MCF 10A (cell line): ENCODE measurements at places on chromosomes 12 and 14. TPM values are rescaled to one million over a fixed set of nuclear protein-coding genes. Genes with fewer than 3 reads are reported as not detected.

The TSHR gene
- total RNA-seq = not detected in 2 replicates

The NGB gene
- not detected in 2 replicates for total RNA-seq

The SLC5A8 gene
- not detected in 2 replicates for total RNA-seq

The AMN gene
- 0.29 TPM in 1 of 2 replicates, not detected in the other for total RNA-seq

The MANSC4 gene
- not detected in 2 replicates for total RNA-seq

The TMTC1 gene
- 100 and 109 TPM in 2 replicates for total RNA-seq

The OVCH1 gene
- total RNA-seq = 1.9 and 4.0 TPM in 2 replicates

The NAV3 gene
- 7.1 and 8.4 TPM in 2 replicates for total RNA-seq

The SOAT2 gene
- not detected in 2 replicates for total RNA-seq

The MYRFL gene
- not detected in 2 replicates for total RNA-seq

The ADSS1 gene
- 2.9 and 5.2 TPM in 2 replicates for total RNA-seq

The ALG10 gene
- total RNA-seq = 7.6 and 7.8 TPM in 2 replicates

The ACSS3 gene
- not detected in 2 replicates for total RNA-seq

The LALBA gene
- not detected in 2 replicates for total RNA-seq

The MLF2 gene
- 151 and 162 TPM in 2 replicates for total RNA-seq

The CCDC175 gene
- not detected in 2 replicates for total RNA-seq
